Vagina (tissue), 2 donors: ENCODE measurements at places on chromosomes 13 and 19.

GRCh38 chr19:3276341-3276799 is 51.9 kb downstream of the CELF5 start:
- DNase-seq = no peak

- no peak for DNase-seq
Observed at GRCh38 chr13:45861322-45861721, 9.8 kb upstream of the SIAH3 start.

DNA sequence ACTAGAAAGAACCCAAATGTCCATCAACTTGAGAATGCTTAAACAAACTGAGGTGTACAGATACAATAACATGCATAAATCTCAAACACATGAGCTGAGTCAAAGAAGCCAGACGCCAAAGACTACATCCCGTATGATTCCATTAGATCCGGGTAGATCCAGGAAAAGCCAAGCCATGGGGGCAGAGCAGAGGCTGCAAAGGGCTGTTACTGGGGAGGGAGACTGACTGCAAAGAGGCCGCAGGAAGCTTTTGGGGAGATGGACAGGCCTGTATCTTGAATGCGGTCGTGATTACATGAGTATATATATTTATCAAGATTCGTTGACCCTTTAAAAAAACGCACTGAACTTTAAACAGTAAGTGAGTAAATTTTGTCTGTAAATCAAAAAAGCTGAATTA is 28.7 kb downstream of the GGACT start:
- DNase-seq = no peak

DNA sequence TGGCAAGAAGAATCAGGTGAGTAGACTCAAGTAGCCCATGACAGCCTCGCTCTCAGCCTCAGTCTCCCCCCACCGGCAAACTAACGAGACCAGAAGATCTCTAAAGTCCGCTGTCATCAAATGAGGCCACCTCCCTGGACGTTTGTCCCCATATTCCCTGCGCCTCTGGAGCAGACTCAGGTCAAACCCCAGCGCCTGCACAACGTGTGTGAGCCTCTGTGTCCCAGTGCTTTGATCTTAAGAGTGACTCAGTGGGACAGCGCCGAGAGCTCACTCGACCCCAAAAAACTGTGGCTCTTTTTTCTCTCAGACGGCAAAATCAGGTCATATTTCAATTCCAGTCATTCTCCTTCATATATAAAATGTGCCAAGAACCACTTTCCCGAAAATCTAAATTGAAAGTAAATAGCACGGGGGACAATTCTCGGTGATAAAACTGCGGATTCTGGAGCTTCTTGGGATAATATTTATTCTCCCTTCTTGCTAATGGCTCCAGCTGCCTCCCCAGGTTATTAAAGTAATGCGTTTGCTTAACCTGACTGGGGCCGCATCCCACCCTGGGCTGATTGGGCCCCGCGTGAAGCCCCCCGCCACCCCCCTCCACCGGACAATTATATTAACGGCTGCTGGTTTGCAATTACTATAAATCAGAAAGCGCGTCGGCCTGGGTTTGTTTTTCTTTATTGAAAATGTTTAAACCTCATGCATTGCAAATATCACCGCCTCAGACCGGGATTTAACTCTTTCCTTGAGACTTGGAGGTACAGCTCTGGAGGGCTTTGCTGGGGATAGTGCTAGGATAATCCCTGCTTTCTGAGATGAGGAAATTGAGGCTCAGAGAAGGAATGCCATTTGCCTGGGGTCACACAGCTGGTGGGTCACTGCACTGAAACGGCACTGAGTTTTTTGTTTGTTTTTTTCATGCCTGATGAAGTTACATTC is 37.5 kb upstream of the ZNRF4 start:
- DNase-seq = no peak
